Effector CD4-positive, alpha-beta T cell (primary cell): ENCODE measurements at places on chromosomes 7 and 10.

DNA sequence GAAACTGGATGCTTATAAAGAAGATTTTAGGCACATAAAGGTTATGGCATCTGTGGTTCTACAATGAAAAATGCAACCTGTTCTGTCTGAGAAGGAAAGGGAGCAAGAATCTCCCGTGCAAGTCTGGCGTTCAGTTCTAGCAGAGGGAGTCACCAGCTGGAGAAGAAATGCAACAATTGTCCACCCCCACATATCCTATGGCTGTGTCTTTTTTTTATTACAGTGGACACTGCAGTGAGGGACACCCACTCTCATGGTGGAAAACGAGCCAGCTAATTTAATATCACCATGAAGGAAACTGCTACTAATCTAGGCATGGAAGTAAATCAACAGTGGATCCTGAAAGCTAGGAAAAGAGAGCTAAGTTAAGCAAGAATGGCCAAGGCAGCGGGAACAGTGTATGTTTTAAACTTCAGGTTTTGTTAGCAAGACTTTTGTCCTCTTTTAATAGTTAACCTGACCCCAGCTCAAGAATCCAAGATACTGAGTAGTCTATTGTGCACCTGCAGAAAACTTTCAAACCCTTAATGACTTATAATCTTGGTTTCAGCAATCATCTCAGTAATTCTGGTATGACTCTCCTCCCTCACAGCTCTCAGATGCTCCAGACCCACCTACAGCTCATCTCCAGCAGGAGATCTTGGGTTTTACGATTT, 149.3 kb downstream of the FGFR2 start:
- DNase-seq, result no peak

DNA sequence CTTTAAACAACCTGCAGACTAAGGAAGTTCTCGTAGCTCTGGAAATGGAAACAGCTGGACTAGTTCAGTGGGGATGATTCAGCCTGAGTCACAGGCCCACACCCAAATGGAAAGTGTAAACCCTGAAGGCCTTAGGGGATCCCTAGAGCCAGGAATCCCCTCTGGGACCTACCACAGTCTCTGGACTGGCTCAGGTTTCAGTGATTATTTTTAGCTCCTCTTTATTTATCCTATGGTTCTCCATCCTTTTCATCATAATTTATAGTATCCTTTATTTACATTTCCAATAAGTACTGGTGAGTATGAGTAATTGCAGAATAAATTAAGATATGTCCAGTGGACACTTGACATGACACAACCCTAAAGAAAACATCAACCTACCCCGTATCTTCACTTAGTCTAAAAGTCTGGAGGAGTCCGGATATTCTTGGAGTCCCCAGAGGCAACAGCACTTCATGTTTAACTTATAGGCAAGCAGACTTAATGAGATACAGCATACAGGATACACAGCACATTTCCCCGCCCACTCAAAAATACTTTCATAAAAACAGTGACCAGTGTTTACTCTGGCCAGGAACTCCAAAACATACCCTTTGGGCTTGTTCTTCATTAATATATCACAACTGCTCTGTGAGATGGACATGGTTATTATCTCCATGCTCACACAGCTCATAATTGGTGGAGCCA, 28.4 kb upstream of the SEMA3E start:
- DNase-seq, result no peak

DNA sequence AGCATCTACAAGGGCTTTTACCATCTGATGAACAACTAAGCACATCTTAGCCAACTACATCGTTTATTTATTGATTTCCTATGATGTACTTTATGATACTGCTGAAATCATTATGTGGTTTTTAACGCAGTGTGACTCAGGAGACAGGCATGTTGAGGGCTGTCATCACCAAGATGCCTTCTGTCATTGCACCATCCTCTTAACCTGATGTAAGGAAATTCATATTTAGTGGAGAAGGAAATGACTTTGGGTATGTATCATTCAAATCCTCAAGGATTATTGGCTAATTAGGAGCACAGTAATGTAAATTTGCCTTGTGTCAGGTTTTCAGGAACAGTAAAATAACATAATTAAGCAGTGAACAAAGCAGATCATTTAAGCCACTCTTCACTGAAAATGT, 138.5 kb upstream of the MGMT start:
- no peak for DNase-seq

- DNase-seq, result no peak
These were observed 12.5 kb downstream of the GLI3 start for GRCh38 chr7:42224391-42225003.

GRCh38 chr10:17001297-17001744, 128.3 kb downstream of the CUBN start:
- DNase-seq, result no peak

GRCh38 chr7:80294346-80294745, 159.7 kb downstream of the GNAI1 start:
- DNase-seq, result no peak

DNA sequence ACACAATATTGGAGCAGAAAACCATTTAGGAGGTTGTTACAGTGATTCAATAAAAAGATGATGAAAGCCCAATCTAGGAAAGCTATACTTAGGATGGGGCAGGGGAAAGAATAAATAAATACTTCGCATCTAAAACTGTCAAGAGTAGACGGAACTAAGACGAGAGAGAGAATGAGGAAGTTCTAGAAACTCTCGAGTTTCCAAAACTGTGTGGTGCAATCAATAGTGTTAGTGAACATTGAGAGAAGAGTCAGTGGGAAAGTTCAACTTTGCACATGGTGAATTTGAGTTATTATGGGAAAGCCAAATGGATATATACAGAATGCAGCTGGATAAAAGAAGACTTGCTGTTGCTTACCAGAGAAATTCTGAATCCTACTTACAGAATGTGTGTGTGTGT, 133.8 kb upstream of the MEOX2 start:
- no peak for DNase-seq
